ENCODE measurements at places on chromosomes 11 and 22.

DNA sequence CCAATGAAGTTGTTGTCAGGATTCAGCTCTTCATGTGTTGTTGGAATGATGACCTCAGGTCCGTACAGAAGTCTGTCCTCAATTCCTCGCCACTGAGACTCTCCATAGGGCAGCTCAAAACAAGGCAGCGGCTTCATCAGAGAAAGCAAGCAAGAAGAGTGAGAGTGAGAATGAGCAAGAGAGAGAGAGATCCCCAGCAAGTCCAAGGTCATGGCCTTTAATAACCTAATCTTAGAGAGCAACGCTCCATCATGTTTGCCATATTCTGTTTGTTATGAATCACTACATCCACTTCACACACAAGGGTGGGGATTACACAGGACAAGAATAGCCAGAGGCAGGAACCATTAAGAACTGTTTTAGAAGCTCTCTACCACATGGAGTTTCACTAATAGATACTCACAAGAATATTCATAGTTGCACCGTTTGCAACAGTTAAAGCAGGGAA, 23.3 kb upstream of the MMP7 start:
- no peak for DNase-seq

DNA sequence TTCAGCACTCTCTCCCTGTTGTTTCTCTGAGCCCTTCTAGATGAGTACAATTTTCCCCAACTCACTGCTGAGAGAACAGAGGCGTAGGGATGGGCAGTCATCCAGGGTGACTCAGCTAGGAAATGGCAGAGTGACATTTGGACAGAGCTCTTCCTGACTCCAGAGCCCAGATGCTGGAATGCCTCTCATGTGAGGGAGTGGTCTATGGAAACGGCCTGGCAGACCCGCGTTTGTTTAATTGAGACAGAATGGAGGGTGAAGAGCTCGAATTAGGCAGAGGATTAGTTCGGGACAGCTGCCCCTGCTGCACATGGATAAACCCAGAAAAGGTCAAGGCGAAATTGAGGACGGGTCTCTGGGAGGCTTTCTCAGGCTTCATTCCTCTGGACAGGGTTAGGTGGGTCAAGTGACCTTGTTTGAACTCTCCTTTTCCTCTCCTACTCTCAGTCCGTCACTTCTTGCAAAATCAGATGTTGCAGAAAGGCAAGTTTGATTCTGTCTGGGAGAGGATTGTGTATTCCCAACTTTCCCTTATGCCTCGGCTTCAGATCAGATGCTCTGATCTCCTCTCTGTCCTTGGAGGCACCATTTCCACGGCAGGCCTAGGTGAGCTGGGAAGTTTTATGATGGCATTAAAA, 7.6 kb upstream of the LMO2 start:
- DNase-seq: no peak

DNA sequence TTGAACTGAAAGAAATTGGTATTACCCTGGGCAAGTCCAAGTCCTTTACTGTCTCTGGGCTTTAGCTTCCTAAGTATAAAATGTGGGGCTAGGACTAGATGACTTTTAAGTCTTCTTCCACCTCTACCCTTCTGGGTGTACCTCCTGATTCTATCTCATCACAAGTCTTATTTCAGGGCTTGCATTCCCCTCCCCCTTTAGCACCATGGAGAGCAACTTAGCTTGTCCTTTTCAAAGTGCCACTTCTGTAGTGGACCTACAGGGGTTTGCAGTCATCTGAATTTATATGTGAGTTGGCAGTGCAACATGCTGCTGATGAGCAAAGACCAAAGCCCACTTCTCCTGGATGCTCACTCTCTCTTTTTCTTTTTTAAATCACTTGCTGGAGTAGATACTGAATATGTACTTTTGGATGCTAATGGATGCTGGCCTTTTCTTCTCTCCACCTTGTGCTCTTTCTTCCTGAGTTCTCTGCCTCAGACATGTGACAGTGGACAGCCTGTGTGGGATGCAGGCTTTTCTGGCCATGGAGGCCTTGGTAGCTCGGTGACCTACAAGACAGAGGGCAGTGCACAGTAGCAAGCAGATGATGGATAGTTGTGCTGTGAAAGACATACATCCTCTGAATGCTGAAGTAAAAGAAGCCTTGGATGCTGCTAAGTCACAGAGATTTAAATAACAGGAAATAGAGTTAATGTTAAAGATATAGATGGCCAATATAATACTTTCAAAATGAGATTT, 185.0 kb downstream of the NELL1 start:
- no peak for DNase-seq

GRCh38 chr11:127471662-127472061, 471.1 kb upstream of the KIRREL3 start:
- no peak for DNase-seq

DNA sequence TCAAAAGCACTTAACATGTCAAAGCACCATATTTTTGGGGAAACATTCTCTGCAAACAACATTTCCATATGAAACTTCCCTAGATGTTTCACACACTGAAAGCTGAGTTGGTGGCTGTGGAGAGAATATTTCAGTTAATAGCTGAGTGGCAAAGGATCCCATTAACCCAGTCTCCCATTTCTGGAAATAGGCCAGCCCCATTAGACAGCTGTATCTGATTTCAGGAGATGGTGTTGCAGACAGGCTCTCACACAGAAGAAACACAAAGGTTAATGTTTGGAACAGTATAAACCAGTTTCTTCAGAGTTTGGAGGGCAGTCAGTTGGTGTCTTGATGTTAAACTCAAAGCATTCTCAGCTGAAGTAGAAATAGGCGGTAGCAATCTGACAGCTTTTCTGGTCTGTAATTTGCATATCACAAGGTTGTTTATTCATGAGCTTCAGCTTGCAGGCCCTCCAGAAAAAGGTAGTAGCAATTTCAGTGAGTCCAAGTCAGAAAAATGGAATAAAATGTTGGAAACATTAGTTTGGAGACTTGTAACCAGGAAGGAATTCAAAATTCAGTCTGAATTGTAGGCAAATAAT, 15.5 kb upstream of the ZBTB44 start:
- no peak for DNase-seq
